Central memory CD8-positive, alpha-beta T cell (primary cell): ENCODE measurements at places on chromosomes 16 and 17.

DNA sequence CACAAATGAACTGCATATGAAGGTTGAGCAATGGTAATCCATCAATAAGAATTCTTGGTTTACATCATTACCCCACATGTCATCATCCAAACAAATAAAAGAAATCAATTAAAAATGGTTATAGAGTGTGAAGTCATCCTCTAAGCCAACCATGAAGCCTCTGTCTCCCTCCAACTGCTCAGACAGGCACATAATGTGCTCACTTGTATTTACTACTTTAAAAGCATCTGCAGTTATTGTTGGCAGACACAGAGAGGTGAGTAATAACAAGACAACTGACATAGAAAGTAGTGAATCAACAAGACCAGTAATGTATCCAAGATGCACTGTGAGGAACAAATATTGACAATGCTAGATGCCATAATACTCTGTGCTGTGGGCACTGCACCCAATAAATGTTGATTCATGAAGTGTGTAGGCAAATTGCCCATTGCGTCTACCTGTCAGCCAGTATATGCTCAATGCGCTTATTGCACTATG lies 20.0 kb downstream of the ADAMTS18 start:
- DNase-seq: no peak

DNA sequence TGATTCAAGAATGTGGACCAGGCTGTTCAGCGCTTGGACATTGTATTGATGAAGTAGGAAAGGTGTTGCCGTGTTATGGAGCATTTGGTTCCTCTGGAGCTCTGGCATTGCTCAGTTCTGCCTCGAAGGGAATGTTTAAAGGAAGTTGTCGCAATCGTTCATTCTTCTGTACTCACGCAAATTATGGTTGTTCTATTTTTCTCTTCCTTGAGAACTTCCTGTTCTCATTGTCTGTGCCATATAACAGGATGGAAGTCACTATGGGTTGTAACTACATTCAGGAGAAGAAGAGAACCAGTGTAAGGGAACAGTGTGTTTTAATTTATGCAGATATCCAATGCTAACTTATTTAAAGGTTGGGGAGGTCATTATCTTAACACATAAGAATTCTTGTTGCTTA lies 13.0 kb downstream of the PCTP start:
- no peak for DNase-seq

DNA sequence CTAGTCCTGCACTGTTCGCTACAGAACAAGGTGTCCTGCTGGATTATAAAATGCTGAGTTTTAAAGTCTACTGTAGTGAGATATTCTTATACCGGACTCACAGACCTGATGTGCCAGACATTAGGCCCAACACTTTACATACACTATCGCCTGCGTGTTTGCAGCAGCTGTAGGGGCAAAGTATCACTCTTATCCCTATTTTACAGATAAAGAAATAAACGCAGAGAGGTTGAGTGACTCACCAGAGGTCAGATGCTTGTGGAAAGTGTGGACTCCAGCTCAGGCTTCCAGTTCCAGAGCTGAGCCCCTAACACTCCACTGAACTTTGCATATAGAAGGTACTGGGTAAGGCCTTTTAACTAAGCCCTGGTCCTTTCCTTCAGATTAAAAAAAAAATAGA lies 47.4 kb downstream of the PLXDC1 start:
- DNase-seq: no peak

GRCh38 chr17:49557312-49558024 lies 18.2 kb upstream of the NXPH3 start:
- no peak for DNase-seq

- no peak for DNase-seq
Observed at GRCh38 chr16:75197522-75198134, 9.3 kb downstream of the CTRB2 start.
